ENCODE measurements at places on chromosomes 4 and X. TPM values are rescaled to one million over a fixed set of nuclear protein-coding genes. Genes with fewer than 3 reads are reported as not detected.

GRCh38 chrX:12955882-12956703 is 18.8 kb upstream of the TMSB4X start:
- DNase-seq: peak; percentile 56

GRCh38 chr4:53804719-53805118 is 213.4 kb upstream of the LNX1 start:
- DNase-seq: no peak

DNA sequence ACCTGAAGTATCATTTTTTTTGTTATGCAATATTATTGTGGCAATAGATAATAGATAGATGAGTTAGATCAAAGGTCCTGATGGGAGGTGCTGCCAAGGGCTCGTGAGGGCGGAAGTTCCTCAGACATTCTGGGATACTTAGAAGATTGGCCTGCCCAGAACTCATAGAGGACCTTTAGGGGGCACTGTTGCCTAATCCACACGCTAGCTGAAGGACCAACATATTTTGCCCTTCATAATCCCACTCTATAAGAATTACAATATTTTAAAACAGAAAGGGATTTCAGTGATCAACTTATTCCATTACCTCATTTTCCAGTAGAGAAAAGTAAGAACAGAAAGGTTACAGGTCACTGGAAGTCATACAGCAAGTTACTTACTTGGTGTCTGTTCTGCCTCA is 22.9 kb upstream of the COX7B2 start:
- DNase-seq: no peak

GRCh38 chr4:184453365-184454160 is 20.8 kb downstream of the IRF2 start:
- DNase-seq: no peak

- no peak for DNase-seq
Observed at GRCh38 chrX:115564243-115564642, 3.3 kb downstream of the PLS3 start.

DNA sequence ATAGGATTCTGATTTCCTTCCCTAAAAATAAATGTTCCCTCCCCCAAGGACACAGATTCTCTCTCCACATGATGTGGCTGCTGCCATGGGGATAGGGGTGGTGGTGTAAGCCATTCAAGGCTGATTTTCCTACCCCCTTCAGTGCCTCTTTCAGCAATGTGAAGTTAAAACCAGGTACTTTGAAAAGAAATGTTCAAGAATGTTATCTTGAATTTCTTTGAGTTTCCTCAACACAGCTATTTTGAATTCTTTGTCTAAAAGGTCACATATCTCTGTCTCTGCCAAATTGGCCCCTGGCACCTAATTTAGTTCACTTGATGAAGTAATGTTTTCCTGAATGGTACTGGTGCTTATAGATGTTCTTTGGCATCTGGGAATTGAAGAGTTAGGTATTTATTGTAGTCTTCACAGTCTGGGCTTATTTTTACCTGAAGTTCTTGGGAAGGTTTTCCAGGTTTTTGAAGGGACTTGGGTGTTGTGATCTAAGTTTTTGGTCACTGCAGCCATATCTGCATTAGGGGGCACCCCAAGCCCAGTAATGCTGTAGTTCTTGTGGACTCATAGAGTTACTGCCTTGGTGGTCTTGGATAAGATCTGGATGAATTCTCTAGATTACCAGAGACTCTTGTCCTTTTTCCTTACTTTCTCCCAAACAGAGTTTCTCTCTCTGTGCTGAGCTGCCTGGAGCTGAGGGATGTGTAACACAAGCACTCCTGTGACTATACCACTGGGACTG is 7.6 kb upstream of the DIPK2B start:
- no peak for DNase-seq

DNA sequence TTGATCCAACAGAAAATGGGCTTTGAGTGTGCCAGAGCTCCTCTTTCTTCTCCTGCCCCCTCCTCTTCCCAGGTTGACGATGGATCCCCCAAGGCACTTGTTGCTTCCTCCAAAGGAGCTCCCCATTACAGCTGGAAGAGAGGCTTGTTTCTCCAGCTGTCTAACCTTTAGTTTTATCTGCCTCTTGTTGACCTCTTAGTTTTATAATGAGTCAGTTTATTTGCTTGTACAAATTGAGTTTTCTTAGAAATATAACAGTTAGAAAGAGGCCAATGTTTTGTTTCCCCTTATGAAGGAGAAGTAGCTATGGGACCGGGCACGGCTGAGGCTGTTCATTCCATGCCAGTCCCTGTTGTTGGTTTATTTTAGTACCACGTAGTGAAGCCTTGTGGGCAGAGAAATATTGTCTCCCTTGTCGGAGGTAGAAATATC is 158.2 kb downstream of the SPRY1 start:
- DNase-seq: peak; percentile 44

GRCh38 chr4:3792813-3793212 is 26.6 kb downstream of the ADRA2C start:
- no peak for DNase-seq

DNA sequence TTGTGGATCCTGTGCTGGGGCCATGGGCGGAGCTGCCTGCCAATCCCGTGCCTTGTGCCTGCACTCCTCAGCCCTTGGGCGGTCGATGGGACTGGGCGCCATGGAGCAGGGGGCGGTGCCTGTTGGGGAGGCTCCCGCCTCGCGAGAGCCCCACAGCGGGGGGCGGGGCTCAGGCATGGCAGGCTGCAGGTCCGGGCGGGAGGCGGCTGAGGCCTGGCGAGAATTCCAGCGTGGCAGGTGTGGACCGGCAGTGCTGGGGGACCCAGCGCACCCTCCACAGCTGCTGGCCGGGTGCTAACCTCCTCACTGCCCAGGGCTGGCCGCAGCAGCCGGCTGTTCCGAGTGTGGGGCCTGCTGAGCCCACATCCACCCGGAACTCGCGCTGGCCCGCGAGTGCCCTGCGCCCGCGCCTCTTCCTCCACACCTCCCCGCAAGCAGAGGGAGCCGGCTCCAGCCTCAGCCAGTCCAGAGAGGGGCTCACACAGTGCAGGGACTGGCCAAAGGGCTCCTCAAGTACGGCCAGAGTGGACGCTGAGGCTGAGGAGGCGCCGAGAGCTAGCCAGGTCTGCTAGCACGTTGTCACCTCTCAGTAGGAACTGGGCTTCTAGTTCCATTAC is 85.9 kb downstream of the GBA3 start:
- DNase-seq: no peak

GRCh38 chrX:105869701-105870100 is 47.4 kb downstream of the NRK start:
- DNase-seq: no peak

- DNase-seq: no peak
Observed at GRCh38 chr4:183429489-183429888, 14.9 kb upstream of the CDKN2AIP start.

GRCh38 chrX:133575501-133576136 is 160.3 kb upstream of the GPC4 start:
- no peak for DNase-seq

DNA sequence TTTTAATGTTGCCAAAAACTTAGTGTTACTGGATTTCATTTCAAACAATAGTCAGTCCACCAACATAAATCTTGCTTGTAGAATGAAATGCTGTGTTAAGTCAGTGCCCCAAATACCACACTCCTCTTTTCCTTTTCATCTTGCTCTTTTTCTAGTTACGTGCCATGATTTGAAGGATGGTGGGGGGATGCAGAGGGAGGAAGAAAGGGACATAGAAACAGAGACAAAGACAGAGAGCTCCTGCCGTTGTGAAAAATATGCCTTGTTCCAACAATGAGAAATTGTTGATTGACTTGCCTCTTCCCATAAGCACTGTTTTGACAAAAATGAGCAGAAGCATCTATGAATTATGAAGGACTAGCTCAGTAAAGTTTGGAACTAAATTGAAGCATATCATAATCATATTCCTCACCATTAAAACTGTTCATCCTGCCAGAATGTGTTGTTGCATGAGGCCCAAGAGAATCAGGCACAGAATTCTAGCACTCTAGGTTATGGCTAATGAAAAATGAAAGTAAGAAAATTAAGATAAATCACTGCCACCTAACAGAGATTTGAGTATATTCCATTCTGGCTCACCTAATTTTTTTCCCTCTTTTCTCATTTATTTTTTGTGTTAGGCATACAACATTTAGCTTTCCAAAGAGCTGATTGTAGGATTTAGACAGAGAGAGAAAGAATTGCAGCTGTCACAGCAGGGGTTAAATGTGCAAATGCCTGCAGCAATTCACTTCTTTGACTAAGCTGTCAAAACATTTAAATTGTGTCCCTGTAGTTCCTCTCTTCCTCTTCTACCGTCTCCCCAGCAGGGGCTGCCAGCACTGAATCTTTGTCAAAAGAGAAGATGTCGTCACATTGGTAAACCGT is 111.6 kb upstream of the PTPN13 start:
- no peak for DNase-seq

- peak; percentile 6 for DNase-seq
Observed at GRCh38 chr4:16443504-16444088, 217.3 kb upstream of the TAPT1 start.

The LYAR gene
- total RNA-seq: 10.5 TPM

The GLRA3 gene
- not detected for total RNA-seq

- DNase-seq: no peak
Observed at GRCh38 chr4:176436293-176436973, 116.7 kb downstream of the SPCS3 start.

DNA sequence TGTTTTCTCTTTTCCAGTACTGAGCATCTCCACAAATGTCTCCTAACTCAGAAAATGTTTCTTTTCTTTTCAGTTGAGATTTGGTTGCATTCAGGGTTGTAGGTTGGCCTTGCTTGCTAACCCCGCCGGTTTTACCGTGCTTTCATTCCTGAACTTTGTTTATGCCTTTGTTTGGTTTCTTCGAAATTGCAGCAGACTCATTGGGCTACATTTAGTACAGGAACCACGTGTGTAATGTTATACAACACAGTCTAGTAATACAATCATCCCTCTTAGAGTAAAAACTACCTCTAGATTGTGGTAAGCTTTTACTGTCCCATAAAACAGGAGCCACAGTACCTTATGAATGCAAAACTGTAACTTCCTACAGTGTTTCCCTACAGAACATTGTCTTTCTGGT is 57.9 kb downstream of the CCKAR start:
- DNase-seq: no peak

- no peak for DNase-seq
Observed at GRCh38 chr4:87570290-87570805, 38.0 kb upstream of the DSPP start.

DNA sequence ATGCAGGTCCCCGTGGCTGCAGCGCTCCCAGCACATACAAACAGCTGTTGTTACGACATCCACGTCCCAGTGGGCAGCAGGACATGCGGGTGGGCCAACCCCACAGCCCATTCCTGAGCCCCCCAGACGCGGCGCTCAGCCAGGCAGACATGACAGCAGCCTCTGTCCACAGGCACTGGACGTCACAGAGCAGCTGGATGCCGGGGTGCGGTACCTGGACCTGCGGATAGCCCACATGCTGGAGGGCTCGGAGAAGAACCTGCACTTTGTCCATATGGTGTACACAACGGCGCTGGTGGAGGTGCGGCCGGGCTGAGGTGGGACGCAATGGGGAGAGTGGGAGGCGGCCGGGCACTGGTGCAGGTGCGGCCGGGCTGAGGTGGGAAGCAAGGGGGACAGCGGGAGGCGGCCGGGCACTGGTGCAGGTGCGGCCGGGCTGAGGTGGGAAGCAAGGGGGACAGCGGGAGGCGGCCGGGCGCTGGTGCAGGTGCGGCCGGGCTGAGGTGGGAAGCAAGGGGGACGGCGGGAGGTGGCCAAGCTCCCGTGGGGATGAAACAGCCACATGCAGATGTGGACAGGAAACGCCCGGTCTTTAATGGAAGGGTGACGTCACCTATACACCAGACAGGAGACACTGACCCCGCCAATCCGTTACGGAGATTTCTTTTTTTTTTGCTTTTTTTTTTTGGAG is 9.4 kb downstream of the PLCXD1 start:
- no peak for DNase-seq

GRCh38 chr4:101040776-101041175 is 306.6 kb downstream of the PPP3CA start:
- DNase-seq: no peak

GRCh38 chrX:118623062-118623461 is 104.3 kb upstream of the IL13RA1 start:
- DNase-seq: no peak

The TBC1D8B gene
- 0.87 TPM for total RNA-seq

GRCh38 chr4:140213749-140214148 is 59.8 kb upstream of the MAML3 start:
- DNase-seq: no peak

- DNase-seq: no peak
Observed at GRCh38 chr4:108270466-108271450, 102.0 kb upstream of the LEF1 start.

DNA sequence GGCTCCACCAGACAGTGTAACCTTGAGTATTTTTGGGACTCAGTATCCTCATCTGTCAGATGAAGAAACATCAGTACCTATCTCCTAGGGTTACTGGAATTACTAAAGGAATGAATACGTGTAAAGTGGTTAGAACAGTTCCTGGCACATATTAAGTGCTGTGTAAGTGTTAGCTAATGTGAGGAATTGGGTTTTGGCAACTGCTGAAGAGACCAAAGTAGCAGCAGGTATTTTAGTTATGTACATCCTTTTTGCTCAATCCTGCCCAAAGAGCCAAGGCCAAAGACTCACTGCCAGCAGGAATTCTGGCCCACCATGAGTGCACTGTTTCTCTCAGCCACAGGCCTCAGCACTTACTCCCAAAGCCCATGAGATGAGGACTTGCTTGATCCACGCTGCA is 16.7 kb upstream of the MCF2 start:
- no peak for DNase-seq

DNA sequence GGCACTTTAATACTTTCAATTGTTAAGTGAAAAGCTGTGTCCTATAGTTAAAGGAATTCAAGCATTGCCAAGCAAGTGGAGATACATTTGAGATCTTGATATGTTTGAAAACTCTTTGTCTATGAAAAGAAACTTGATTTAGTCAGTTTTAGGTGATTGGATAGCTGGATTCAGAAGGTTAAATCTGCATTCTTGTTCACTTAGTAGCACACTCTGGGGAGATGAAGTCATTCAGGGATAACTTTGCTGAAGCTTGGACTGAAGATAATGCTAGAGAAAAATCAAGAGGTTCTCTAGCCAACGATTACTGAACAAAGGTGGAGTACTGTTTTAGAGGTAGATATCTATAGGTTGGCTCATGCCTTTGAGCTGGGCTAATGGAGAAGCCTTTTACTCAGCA is 90.6 kb downstream of the DCAF8L2 start:
- DNase-seq: no peak

- DNase-seq: no peak
Observed at GRCh38 chrX:21905953-21906352, 34.6 kb upstream of the SMS start.

- no peak for DNase-seq
Observed at GRCh38 chr4:141771889-141772830, 135.8 kb downstream of the IL15 start.

The ENPEP gene
- total RNA-seq: 9.4 TPM

GRCh38 chr4:52592287-52592686 is 66.8 kb downstream of the USP46 start:
- no peak for DNase-seq

All from heart right ventricle (tissue), 16 donors.